Activated CD4-positive, alpha-beta T cell treated with anti-CD3 and anti-CD28 coated beads, Interleukin-2, amount 10 ng/mL, durations not matched to agents 24 days and 14 days (primary cell): ENCODE measurements at places on chromosomes 6 and 20. TPM values are rescaled to one million over a fixed set of nuclear protein-coding genes. Genes with fewer than 3 reads are reported as not detected.
A peak's percentile ranks its signal among the peaks of the same experiment; 100 is the strongest.

PHACTR3 gene
- not detected in 2 replicates for total RNA-seq

DNA sequence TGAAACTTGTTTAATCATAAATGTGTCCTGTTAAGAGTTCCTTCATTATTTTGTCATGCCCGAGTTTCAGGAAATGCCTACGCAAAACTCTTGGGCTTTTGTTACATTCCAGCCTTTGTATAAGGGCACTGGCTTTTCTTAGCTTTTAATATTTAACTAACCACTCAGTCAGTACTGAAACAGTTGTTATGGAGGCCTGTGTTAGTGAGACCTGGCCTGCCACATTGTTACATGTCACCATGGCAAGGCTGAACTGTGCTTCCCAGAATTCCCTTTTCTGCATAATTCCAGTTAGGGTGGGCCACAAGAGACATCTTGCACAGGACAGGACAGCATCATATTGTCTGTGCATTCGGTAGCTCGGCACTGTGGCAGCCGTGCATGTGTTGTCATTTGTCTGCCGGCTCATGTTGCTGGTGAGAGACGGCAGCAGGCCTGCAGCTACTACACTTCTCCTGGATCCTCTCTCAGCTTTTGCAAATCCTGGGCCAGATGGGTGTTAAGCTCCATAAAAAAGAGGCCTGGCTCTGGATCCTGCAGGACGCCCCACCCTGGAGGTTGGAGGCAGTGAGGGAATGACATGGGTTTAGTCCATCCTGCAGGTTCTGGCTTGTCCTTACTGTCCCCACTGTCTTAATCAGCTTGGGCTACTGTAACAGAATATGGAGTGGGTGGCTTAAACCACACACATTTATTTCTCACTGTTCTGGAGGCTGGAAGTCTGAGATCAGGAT is 128.8 kb upstream of the DTNBP1 start:
- DNase-seq: no peak
- no peak overlapping the region for H3K4me3 ChIP-seq
- H3K27me3 ChIP-seq: no peaks in the 10 kb centered on the region
- H3K4me1 ChIP-seq: no peaks in the 10 kb centered on the region
- no peak overlapping the region for H3K27ac ChIP-seq

- H3K27me3 ChIP-seq: no peaks in the 10 kb centered on the region
- peaks cover 26% of the 10 kb centered on the region for H3K4me1 ChIP-seq
- peaks cover 6% of the 10 kb centered on the region for H3K36me3 ChIP-seq
Measured at GRCh38 chr6:583116-583515, 73.8 kb downstream of the HUS1B start.

SLC22A16 gene
- total RNA-seq: not detected in 2 replicates

GRCh38 chr6:142906945-142907470 is 38.0 kb downstream of the HIVEP2 start:
- H3K4me1 ChIP-seq: peaks cover 73% of the 10 kb centered on the region
- DNase-seq: peak; percentile 79
- H3K4me3 ChIP-seq: peak overlapping the region; percentile 87
- no peaks in the 10 kb centered on the region for H3K27me3 ChIP-seq

GRCh38 chr6:9233226-9233625 is 797.9 kb upstream of the SLC35B3 start:
- H3K27me3 ChIP-seq: no peaks in the 10 kb centered on the region
- no peaks in the 10 kb centered on the region for H3K36me3 ChIP-seq
- H3K4me1 ChIP-seq: no peaks in the 10 kb centered on the region
- no peak for DNase-seq
- H3K27ac ChIP-seq: no peak overlapping the region

DNA sequence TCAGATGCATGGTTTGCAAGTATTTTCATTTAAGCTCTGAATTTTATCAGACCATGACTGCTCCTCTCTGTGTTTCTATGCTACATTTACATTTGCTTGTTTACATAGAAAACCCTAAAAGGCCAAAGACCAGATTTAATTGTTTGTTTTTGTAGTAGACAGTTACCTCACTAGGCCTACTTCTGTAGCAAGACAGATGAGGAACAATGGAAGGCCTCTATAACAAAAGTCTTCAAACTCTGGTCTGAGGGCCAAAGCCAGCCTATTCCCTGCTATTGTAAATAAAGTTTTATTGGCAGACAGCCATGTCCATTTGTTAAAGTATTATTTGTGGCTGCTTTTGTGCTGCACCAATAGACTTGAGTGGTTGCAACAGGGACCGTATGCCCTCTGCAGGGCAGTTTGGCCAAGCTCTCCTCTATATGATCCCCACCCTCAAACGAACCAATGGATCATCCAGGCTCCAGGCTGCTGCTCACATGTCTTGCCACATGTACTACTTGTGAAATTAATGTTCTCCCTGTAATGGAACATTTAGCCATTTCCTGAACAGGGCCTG is 182.0 kb downstream of the DOK5 start:
- H3K27me3 ChIP-seq: peaks cover 2% of the 10 kb centered on the region
- H3K36me3 ChIP-seq: no peaks in the 10 kb centered on the region
- H3K4me1 ChIP-seq: no peaks in the 10 kb centered on the region
- no peak overlapping the region for H3K27ac ChIP-seq

SAPCD1 gene
- 15.0 and 17.7 TPM in 2 replicates for total RNA-seq

DNA sequence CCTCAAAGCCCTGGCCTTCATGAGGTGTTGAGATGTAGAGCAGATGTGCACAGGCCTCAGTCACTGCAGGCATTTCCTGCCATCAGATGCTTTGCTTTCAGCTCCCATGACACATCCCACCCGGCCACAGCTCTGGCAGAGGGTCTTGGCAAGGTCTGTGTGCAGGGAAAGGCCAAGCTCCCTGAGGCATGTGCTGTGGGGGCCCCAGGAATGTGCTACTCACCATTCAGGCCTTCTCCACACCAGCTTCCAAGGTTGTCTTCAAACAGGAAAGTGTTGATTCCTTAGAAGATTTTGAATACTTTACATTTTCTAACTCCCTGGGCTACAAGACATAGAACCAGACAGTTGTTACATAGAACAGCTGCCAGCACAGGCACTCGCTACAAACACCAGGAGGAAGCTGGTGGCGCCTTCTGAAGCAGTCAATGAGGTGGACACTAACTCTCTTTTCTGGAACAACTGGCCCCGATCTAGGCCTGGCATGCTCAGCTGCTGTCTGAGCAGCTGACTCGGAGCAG is 27.8 kb downstream of the CASS4 start:
- peak overlapping the region; percentile 93 for H3K27ac ChIP-seq
- peaks cover 38% of the 10 kb centered on the region for H3K4me1 ChIP-seq
- H3K27me3 ChIP-seq: no peaks in the 10 kb centered on the region
- DNase-seq: peak; percentile 69

DNA sequence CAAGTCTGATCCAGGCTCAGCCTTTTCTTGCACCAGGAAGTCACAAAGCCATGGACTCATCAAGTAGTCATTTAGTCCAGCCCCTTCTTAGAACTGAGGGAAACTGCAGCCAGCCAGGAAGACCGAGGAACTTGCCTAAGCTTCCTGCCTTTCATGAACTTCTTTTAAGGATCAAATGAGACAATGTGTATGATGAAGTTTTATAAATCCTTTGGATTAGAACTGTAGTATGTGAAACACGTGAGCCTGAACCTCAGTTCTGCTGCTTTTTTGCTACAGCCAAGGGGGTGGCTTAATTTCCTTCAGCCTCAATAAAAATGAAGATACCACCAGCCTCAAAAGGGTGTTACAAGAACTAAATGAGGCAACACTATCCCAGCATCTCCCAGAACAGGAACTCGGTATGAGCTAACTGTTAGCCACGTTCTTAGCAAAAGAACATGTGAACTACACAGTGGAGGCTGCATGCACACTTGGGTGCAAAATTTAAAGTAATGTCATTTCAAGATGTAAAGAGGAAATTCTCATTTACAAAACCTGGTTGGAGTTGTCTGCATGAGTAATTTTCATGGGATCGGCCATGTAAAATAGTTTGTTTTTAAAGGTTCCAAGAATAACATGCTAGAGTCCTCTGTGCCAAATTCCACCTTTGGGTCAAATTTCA is 76.0 kb upstream of the TBC1D7 start:
- DNase-seq: no peak
- no peak overlapping the region for H3K27ac ChIP-seq
- H3K4me3 ChIP-seq: no peak overlapping the region
- peaks cover 17% of the 10 kb centered on the region for H3K4me1 ChIP-seq

GRCh38 chr6:73579851-73580246 is 59.0 kb upstream of the EEF1A1 start:
- H3K4me1 ChIP-seq: peaks cover 14% of the 10 kb centered on the region
- peak overlapping the region; percentile 71 for H3K4me3 ChIP-seq
- H3K27ac ChIP-seq: peak overlapping the region; percentile 99
- peak; percentile 60 for DNase-seq
- H3K36me3 ChIP-seq: peaks cover 8% of the 10 kb centered on the region

TREM1 gene
- 0.43 TPM in 1 of 2 replicates, not detected in the other for total RNA-seq

GGTLC1 gene
- not detected in 2 replicates for total RNA-seq

DNA sequence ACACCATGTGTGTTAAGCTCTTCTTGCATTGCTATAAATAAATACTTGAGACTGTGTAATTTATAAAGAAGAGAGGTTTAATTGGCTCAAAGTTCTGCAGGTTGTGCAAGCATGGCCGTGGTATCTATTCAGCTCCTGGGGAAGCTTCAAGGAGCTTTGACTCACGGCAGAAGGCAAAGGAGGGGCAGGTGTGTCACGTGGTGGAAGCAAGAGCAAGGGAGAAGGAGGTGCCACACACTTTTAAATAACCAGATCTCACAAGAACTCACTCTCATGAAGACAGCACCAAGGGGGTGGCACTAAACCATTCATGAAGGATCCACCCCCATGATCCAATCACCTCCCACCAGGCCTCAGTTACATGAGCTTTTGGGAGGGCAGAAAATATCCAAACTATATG is 193.7 kb downstream of the ERMARD start:
- no peaks in the 10 kb centered on the region for H3K4me1 ChIP-seq
- H3K4me3 ChIP-seq: no peak overlapping the region
- H3K27ac ChIP-seq: no peak overlapping the region
- H3K36me3 ChIP-seq: no peaks in the 10 kb centered on the region
- H3K27me3 ChIP-seq: peaks cover 14% of the 10 kb centered on the region

BCL2L1 gene
- 379 and 381 TPM in 2 replicates for total RNA-seq

GRCh38 chr6:121771937-121772720 is 336.7 kb downstream of the GJA1 start:
- H3K27ac ChIP-seq: peak overlapping the region; percentile 82
- H3K36me3 ChIP-seq: peaks cover 1% of the 10 kb centered on the region
- H3K4me1 ChIP-seq: peaks cover 21% of the 10 kb centered on the region
- DNase-seq: peak; percentile 56
